ENCODE measurements at places on chromosomes 4 and X. TPM values are rescaled to one million over a fixed set of nuclear protein-coding genes. Genes with fewer than 3 reads are reported as not detected.

ATP8A1 gene
- 10.8 TPM for total RNA-seq

SUPT20HL1 gene
- not detected for total RNA-seq

TMEM47 gene
- 44.7 TPM for total RNA-seq

NPFFR2 gene
- not detected for total RNA-seq

CCNA2 gene
- 5.4 TPM for total RNA-seq

GTPBP6 gene
- total RNA-seq, result 30.9 TPM
